ENCODE measurements at places on chromosomes 5 and 9.

DNA sequence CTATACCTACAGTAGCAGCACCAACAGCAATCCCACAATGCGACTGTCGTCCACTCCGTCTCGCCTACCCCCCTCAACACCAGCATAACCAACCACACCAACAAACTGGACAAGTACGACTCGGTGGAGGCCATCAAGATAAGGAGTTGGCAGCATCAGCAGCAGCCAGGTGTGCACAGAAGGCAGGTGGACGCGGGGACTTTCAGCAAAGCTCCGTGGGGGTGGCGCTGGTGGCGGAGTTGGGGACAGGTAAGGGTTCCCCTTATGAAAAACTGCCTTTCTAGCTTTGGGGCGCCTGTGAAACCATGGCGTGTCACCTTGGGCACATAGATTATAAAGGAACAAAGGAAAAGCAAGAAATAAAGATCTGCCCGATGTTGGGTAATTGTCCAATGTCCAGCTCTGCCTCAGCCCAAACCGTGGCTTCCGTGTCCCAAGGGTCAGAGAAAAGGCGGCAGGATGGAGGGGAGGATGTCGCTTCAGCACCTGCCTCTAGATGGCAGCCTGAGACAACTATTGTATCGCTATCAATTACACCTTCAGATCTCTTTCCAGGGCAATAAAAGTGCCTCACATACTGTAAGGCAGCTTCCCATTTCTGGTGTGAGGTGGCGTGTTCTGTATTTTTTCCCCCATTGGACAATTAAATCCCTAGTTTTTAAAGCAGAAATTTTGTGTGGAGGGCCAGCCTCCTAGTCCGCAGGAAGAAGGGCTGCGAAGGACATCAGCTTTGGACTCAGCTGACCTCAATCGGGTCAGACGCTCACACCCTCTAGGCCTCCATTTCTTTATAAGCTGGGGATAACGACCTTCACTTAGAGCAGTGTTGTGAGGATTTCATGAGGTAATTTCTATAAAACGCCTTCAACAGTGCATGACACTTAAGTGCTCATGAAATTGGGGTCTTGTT lies 58.8 kb downstream of the MTRR start:
- no peak for DNase-seq

- DNase-seq, result no peak
Measured at GRCh38 chr5:43041110-43041668, 1.1 kb upstream of the ANXA2R start.

- no peak for DNase-seq
Measured at GRCh38 chr9:136685790-136686533, 1.3 kb downstream of the AGPAT2 start.

- DNase-seq, result peak; percentile 42
Measured at GRCh38 chr9:105026451-105026850, 98.5 kb upstream of the ABCA1 start.

GRCh38 chr9:115524453-115525059 lies 406.6 kb upstream of the TNC start:
- DNase-seq, result no peak

DNA sequence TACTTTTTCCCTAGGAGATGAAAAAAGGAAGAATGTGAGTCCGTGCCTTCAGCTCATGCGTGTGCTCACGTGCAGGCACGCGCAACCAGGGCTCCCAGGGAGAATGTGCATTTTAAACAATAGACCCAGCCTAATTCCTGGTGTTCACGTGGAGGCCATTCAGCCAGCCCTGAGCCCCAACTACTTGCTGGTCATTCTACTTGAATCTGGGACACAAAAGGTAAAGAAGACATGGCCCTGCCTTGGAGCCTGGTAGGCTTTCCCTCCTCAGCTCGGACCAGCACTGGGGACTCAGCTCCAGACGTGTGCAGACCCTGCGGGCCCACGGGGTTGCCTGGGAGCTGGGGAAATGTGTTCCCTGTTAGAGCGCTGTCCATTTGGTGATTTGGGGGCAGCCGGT lies 125.5 kb downstream of the MVB12B start:
- no peak for DNase-seq

DNA sequence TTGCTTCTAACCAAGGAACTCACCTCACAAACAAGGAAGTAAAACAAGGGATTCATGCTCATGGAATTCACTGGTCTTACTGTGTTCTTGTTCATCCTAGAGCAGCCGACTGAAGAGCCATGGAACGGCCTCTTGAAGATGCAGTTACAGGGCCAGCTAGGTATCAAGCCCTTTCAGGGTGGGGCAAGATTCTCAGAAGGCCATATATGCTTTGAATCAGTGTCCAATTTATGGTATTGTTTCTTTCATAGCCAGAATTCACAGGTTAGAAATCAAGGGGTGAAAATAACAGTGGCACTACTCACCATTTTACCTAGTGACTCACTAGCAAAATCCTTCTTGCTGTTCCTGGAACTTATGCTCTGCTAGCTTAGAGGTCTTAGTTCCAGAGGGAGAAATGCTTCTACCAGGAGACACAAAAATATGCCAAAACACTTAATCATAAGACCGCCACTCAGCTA lies 159.5 kb upstream of the CDH10 start:
- DNase-seq, result peak; percentile 40

DNA sequence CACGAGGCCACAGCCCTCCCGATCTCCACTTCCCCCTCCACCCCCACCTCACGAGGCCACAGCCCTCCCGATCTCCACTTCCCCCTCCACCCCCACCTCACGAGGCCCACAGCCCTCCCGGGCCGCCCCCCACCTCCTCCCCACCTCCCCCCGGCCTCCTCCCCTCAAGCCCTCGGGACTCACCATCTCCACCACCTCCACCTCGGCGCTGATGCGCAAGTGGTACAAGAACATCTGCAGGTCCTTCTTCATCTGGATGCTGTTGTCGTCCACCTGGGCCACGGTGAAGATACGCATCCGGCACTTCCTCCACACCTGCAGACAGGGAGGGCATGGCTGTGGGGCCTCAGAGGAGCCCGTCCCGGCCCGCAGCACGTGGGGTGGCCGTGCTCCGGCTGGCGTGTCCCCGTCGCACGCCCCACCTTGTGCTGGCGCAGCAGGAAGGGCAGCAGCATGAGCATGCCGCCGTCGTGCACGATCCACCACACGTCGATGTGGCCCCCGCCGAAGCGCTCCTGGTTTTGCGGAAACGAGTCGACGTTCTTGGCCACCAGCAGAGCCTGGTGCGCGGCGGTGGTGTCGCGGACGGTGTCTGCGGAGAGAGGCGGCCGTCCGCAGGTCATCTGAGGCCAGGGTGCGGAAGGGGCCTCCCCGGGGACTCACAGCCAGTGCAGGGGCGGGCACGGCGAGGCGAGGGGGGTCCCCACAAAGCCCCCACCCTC lies 48.0 kb downstream of the SLC12A7 start:
- no peak for DNase-seq

DNA sequence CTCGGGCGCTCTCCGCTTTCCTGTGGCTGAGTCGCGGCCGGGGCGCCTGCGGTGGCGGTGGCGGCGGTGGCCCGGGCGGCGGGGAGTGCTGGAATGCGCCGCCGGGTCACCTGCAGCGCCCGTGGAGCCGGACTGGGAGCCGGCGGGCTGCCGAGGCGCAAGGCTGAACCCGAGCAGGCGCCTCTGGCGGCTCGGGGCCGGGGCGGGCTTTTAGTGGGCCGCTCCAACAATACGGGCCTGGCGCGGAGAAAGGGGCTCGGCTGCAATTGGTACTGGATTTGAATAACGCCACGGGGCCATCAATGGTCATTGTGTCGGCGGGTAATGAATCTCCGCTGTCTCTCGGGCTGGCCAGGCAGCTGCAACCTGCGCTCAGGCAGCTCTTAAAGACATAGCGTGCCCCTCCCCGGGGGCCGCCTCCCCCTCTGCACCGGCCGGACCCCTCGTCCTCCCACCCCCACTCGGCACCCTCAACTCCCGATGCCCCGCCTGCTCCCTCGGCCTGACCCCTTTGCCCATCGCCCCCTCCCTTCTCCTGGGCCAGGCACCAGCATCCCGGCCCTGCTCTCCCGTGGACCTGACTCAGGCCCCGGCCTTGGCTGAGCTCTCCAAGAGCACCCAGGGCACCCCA lies 22.1 kb downstream of the URM1 start:
- no peak for DNase-seq

DNA sequence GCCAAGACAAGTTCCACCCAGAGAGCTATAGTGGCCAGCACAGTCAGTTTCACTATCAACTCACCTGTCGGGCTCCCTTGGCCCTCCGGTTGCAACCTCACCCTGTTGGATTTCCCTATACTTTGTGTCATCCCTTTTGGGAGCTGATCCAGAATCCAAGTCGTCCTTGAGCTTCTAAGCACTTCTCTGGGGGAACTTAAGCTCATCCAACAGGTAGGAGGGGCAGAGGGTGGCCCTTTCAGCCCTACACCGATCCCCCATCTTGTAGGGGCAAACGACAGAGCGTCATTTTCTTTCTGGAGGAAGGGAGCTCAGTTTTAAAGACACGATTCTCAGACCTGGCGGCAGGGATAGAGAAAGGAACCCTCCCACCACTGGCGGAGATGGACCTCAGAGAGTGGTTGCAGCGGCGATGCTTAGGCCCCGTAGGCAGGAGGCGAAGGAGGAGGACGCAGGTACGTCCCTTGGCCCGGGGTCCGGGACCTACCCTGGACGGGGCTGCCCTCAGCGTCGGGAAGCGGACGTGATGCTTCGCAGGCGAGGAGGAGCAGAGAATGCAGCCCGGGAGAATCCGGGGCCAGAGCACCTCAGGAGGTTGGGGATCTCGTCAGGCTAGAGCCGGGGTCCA lies 519 bp downstream of the ZER1 start:
- DNase-seq, result no peak

DNA sequence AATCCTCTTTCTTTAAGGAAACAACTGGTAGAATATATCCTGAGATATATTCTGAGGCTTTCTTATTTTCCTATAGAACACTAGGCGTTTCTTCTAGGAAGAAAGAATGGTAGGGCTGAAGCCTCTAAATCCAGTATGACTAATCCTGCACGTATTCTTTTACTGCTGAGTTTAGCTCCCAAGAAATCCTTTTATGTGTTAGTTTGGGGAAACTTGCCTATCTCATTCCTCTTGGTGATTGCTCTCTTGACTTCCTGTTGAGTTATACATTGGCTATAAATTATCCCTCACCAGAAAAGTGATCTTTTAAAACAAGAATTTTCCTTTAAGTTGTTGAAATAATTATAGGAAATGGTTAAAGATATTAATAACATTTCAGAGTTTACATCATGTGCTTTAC lies 422.9 kb downstream of the TMEM161B start:
- no peak for DNase-seq

DNA sequence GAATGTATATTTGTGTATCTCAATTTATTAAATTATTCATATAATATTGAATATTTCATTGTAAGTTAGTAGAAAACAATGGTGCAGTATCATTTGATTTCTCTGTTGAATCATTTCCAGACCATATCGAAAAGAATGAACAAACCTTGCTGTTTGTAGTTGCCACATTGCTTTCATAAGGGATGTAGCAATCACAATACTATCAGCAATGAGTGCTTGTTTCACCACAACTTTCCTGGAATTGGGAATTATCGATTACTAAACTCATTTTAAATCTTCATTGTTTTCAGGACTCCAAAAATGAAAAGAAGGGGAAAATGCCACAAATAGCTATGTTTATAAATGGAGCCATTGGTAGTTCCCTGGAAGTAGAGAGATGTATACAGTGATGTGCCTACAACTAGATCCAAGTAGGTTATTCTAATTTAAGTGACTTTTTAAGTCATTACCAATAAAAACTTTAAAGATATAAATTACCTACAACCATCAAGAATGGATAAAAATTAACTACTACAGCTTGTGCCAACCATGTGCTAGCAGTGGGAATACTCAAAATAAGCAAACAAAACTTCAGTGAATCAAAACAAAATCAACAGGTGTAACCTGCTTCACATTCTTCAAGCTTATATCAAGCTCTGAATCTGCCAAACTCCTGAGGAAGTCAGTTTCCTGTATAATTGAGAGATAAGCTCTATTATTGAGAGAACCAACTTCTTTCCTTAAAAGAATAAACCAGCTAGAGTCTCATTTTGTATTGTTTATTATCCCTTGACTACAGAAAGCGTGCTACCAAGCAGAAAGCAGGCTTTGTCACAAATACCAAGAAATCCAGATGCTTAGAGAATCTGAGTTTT lies 358.6 kb downstream of the ADGRV1 start:
- DNase-seq, result no peak

DNA sequence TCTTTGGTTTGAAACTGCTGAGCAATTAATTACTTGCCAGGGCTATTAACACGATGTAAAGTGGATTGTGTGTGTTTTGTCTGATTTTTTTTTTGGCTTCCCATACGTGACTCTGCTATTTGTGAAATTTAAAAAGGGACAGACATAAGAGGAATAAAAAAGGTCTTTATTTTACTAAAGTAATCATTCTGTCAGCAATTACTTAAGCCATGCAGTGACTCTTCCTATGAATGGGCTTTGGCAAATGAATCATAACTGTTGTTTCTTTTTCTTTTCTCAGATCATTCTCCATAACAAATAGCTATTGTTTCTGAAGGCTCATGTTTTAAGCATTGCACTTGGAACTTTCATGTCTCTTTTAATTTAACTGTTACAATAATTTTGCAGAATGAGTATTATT lies 461.3 kb upstream of the RORB start:
- DNase-seq, result no peak

DNA sequence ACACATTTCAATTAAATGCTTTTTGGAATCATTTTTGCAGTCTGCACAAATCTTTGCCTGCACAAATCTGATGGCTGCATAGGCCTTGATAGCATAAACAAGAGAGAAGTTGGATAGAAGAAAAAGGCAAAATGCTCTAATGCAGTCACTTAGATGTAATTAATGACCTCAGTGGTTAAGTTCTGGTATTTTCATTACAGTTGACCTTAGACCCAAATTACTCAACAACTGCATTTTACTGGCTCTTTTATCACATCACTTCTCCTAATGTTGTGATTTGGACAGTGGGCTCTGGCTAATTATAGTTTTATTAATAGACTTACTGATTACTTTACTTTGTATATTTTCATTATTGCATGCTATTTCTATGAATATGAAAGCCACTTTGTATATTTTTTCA lies 34.3 kb downstream of the NTRK2 start:
- DNase-seq, result no peak

- no peak for DNase-seq
Measured at GRCh38 chr9:21081999-21082398, 4.3 kb upstream of the IFNB1 start.

DNA sequence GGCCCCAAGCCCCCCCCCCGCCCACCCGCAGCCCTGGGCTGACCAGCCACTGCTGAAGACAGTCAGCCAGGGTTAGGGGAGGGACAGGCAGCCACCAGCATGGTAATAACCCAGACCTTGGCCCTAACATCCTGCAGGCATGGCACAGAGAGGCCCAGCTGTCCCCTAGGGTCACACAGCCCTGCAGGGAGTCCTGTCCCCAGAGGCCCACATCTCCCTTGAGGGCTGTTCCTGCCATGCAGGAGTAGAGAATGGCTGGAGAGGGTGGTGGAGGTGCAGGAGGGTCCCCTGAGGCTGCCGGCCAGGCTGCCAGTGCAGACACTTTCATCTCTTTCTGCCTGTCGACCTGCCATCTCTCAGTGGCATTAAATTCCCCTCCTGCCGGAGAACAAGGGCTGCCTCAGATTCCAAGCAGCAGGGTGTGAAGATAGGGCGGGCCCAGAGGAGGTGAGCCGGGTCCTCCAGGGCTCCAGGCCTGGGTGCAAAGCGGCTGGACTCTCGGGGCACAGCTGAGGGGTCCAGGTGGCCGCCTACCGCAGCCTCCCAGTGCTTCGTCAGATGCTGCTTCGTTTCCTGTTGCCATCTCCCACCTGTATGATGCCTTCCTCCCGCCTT lies 40.0 kb downstream of the CXXC5 start:
- DNase-seq, result no peak

- DNase-seq, result no peak
Measured at GRCh38 chr5:50964746-50965653, 298.6 kb downstream of the PARP8 start.

- no peak for DNase-seq
Measured at GRCh38 chr5:150055326-150056074, 30.9 kb downstream of the CSF1R start.

GRCh38 chr5:73095564-73096238 lies 24.7 kb upstream of the TMEM171 start:
- no peak for DNase-seq
